ENCODE measurements at places on chromosomes 7 and 10.

- DNase-seq: no peak
Measured at GRCh38 chr10:57338823-57339558, 928.7 kb downstream of the IPMK start.

GRCh38 chr7:31175672-31176071, 123.6 kb downstream of the ADCYAP1R1 start:
- DNase-seq: no peak

- no peak for DNase-seq
Measured at GRCh38 chr10:33937036-33937730, 602.7 kb upstream of the NRP1 start.

DNA sequence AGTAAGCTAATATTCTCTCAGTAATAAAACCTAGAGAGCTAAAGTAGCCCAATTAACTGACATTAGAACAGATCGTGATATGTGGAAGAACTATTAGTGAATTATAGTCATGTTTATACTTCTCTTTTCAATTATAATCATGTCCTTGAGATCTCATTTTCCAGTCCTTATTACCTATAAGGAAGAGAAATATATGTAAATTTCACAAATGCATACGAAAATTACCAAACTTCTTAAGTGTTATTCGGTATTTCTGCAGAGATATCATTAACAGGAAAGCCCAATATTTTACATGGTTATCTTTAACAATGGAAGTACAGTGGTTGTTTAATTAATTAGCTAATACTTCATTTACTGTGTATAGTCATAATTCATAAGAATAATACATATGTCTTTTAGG, 110.7 kb downstream of the PTEN start:
- DNase-seq: no peak

- DNase-seq: no peak
Measured at GRCh38 chr7:154598396-154598795, 404.5 kb downstream of the PAXIP1 start.

GRCh38 chr7:103299660-103300059, 2.4 kb downstream of the PMPCB start:
- DNase-seq: no peak

DNA sequence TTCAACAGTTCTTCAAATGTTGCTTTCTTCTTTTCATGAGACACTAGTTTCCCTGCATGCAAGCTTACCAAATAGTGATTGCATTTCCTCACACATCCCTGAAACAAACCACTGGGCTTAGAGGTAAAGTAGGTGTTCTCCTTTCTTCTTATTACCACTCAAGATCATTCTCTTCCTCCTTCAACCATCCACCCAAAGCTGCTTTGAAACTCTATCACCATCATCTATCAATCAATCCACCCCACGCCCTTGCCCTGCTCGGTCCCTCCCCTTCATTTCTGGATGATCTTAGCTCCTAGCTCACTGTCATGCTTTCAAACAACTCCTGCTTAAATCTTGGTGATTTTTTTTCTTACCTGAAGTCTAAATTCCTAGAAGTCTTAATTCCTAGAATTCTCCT, 18.9 kb downstream of the HYCC1 start:
- no peak for DNase-seq

GRCh38 chr10:125928928-125929585, 32.7 kb downstream of the FANK1 start:
- DNase-seq: no peak

- DNase-seq: no peak
Measured at GRCh38 chr10:101934686-101935305, 91.2 kb upstream of the KCNIP2 start.

DNA sequence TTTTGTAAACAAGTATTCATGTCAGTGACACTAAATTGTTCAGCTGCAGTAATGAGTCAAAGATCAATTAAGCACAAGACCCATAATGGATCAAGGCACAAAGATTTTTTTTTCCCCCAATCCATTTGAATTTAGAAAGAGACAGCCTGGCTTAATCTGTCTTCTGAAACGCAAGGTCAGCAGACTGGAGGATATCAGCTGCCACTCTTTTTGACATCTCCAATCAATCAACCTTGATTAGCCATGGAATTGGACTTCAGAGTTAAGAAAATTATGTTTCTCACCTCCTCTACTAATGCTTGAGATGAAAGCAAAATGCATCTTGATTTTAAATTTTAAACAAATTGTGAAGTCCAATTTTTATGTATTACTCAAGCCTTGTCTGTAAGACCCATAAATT, 642.4 kb upstream of the STEAP1 start:
- DNase-seq: no peak

DNA sequence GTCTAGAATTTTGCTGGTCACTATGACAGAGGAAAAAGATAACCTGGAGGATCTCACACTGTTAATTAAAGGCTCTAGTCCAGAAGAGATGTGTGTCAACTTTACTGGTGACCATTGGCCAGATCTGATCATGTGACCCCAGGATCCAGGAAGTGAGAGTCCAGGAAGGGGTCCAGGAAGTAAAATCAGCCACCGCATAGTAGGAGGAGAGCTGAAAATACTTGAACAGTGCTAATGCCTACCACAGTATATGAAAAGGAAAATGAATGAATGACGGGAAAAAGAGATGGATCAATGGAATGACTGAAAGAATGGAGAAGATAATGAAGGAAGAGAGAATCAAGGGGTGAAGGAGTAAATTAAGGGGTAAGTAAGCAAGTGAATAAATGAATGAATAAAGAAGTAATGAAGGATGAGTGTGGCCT, 415.3 kb downstream of the RPS24 start:
- no peak for DNase-seq

DNA sequence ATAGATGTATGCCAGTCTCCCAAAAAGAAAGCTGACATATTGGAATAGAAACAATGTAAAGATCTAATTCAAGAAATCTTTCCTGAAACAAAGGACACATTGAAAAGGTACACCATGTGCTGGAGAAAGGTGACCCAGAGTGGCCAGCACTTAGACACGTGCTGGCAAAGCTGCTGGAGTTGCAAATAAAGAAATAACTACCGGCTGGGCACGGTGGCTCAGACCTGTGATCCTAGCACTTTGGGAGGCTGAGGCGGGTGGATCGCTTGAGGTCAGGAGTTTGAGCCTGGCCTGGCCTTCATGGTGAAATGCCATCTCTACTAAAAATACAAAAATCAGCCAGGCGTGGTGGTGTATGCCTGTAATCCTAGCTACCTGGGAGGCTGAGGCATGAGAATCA, 35.9 kb downstream of the PKD1L1 start:
- no peak for DNase-seq

DNA sequence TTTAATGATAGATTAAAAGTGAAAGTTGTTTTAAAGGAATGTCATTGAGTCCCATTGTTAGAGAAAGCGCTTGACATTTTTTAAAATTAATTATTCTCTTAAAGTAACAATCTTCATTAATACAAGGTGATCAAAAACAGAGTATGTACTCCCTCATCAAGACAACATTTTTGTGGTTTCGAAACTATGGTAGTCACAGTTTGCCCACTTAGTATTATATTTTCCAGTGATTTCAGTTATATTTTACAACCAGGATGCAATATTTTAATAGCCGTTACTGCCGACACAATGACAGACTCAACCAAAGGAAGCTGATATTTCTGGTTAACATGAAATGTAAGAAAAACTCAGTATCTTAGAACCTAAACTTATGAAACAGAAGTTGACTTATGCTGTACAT, 31.3 kb downstream of the MKX start:
- DNase-seq: no peak

- no peak for DNase-seq
Measured at GRCh38 chr10:22570234-22570633, 144.1 kb downstream of the PIP4K2A start.

GRCh38 chr7:18960725-18961124, 156.7 kb downstream of the TWIST1 start:
- no peak for DNase-seq

DNA sequence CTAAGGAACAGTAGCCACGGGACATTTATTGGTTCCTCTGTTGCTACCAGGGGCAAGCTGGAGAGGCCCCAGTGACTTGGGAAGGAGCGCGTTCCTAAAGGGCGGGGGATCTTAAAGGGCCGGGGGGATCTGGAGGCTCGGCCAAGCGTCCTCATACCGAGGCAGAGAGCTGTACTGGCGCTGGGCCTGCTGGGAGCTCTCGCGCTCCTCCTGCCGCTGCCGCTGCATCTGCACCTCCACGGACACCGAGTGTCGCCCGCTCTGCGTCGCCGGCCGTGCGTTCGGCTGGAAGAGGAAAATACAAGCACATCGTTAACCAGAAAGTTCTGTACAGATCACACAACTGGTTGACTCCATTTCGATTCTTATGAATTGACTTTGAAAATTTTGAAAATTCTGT, 695.6 kb downstream of the PARD3 start:
- no peak for DNase-seq

- no peak for DNase-seq
Measured at GRCh38 chr10:87861566-87861952, 1.8 kb downstream of the KLLN start.

DNA sequence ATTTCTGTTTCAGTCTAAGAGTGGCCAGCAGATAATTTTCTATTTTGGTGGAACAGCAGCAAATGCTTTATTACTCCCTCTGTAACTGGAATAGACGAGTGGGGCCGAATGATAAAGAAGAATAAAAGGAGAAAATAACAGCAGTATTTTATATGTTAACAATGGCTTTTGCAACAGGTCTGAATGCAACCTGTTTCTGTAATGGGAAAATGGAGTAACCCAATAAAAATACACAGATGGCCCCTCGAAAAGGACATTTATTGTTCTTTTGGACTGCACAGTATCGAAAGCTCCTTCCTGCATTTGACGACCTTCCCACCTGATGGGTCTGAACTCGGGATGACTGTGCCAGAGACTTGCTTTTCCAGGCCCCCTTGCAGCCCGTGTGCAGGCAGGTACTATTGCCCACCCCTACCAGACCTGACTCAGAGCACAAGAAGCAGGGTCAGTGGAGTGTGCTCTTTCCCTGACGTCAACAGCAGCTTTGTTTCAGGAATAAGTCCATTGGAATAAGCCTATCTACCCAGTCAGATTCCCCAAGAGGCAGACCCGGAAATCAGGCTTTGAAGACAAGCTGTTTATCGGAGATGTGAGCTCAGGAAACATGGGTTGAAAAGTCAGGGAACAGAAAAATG, 306.5 kb upstream of the NEBL start:
- no peak for DNase-seq

GRCh38 chr10:13376746-13377145, 28.7 kb upstream of the SEPHS1 start:
- no peak for DNase-seq

- DNase-seq: no peak
Measured at GRCh38 chr10:75098902-75099673, 12.4 kb upstream of the SAMD8 start.

DNA sequence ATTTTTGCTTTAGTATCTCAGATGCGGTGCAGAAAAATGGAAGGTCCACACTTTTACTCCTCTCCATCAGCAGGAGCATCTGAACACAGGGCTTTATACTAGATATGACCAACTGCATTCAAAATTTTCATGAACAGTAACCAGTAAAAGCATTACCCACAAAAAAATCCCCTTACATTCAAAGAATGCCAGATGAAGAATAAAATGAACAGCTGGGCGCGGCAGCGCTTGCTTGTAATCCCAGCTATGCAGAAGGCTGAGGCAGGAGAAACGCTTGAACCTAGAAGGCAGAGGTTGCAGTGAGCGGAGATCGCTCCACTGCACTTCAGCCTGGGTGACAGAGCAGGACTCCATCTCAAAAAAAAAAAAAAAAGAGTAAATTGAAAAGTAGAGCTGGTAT, 3.1 kb downstream of the SAR1A start:
- DNase-seq: no peak

DNA sequence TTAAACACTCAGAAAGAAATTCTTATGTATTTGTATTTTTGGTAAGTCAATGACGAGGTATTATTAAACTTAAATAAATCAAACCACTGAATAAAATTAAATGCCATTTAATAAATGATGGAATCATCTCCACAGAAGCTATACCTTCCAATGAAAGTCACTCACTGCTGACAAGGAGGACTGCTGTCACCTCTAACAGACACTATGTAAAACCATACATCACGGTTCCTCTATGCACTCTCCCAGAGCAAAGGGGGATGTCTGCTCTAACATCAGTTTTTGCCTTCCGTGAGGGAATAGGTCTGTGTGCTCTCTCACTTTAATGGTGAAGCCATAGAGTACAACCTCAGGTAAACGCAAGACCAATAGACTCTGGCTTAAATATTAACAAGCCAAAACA, 99.7 kb upstream of the DDC start:
- no peak for DNase-seq

DNA sequence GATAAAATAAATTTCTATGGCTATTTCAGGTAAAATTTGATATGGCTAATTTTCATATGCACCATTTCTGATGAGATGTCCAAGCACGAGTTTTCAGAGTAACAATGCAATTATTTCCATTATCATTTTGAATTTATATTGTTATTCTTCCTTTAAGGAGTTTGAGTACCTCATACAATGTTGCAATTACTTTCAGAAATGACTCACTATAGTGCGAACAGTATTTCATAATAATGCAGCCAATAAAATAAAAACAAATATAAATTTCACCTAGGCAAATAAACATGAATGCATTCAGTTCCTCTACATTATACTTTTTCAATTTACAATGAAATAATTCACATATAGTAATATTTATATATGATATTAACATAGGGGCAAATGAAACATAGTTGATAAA, 78.8 kb upstream of the LRRN3 start:
- DNase-seq: no peak

DNA sequence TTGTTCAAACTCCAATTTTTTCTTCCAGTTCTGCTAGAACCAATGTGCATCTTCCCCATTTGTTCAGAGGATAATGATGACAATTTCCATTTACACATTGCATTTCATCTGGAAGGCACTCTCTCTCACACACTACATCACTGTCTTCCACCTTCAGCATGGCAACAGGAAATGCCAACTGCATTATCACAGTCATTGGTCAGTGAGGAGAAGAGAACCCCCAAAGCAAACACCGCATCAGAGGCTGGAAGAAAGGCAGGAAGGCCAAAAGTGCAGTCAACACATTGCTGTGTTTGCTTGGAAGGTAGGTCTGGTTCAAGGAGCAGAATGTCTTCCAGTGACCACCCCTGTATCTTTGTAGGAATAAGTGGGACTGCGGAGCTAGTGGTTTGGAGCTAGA, 192.2 kb upstream of the RHOBTB1 start:
- no peak for DNase-seq

- no peak for DNase-seq
Measured at GRCh38 chr10:104340111-104340526, 1.9 kb upstream of the ITPRIP start.

DNA sequence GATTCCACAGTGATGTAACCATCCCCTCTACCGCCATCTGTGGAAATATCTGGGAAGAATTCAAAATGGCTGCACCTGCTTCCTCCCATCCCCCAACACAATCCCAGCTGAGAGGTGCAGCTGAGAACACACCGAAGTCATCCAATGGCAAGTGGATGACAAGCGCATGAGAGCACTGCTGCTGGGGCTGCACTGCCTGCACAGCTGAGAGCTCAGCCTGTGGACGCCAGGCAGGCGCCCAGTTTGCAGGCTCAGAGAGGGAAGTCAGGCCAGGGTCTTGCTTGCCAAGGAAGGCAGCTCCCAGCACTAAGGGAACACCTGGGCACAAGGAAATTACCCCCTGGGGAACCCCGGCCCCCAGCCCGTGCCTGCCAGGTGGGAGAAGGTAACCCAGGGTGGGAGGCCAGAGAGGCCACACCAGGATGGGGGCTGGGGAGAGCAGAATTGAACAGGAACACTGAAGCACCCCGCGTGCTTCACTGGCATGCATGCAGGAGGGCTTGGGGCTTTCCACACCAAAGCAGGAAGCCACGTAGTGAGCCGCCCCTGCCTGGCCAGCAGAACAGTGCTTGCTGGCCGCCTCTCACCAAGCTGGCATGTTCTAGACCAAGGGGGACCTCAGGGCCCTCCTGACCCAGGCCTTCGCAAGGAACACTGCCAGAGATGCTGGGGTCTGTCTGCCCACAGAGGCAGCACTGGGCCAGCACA, 46.2 kb downstream of the FAM53B start:
- peak; percentile 44 for DNase-seq

Measured in effector CD4-positive, alpha-beta T cell (primary cell).